ENCODE measurements at places on chromosomes 4 and X. TPM values are rescaled to one million over a fixed set of nuclear protein-coding genes. Genes with fewer than 3 reads are reported as not detected.
A peak's percentile ranks its signal among the peaks of the same experiment; 100 is the strongest.

- no peaks in the 10 kb centered on the region for H3K4me1 ChIP-seq
- DNase-seq, result no peak
- no peak overlapping the region for H3K4me3 ChIP-seq
- no peaks in the 10 kb centered on the region for H3K27me3 ChIP-seq
- no peaks in the 10 kb centered on the region for H3K36me3 ChIP-seq
- H3K27ac ChIP-seq, result no peak overlapping the region
Measured at GRCh38 chr4:97142893-97143292, 1000.4 kb downstream of the STPG2 start.

GRCh38 chr4:26862381-26862915 lies 1.8 kb downstream of the STIM2 start:
- H3K4me1 ChIP-seq, result peaks cover 53% of the 10 kb centered on the region
- H3K4me3 ChIP-seq, result peak overlapping the region; percentile 99
- H3K27ac ChIP-seq, result peak overlapping the region; percentile 97
- no peaks in the 10 kb centered on the region for H3K36me3 ChIP-seq

MAGED2 gene
- total RNA-seq, result 247 TPM

CFAP47 gene
- total RNA-seq, result 1.5 TPM

- no peak overlapping the region for H3K4me3 ChIP-seq
- DNase-seq, result no peak
- H3K36me3 ChIP-seq, result no peaks in the 10 kb centered on the region
- H3K27ac ChIP-seq, result no peak overlapping the region
- no peaks in the 10 kb centered on the region for H3K27me3 ChIP-seq
Measured at GRCh38 chr4:123390846-123391456, 5.6 kb upstream of the SPRY1 start.

- H3K36me3 ChIP-seq, result peaks cover 7% of the 10 kb centered on the region
- H3K27me3 ChIP-seq, result no peaks in the 10 kb centered on the region
- DNase-seq, result no peak
- no peak overlapping the region for H3K4me3 ChIP-seq
- no peak overlapping the region for H3K27ac ChIP-seq
- peaks cover 12% of the 10 kb centered on the region for H3K4me1 ChIP-seq
Measured at GRCh38 chrX:123990169-123990568, 28.7 kb downstream of the STAG2 start.

DNA sequence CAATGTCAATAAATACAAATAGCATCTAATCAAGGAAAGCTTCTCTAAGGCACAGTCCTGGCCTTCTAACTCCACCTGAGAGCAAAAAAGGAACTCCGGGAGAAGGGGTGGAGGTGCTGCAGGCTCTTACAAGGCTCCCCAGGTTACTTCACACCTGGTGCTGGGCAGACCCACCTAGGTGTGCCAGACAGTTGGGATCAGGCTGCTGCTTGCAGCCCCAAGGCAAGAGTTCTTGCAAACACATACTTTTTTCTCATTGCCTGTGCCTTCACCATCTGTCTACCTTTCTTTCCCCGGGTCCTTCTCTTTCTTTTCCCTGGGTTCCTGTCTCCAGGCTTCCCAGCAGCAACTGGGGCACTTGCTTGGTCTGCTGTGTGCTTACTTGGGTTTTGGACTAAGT lies 81.4 kb upstream of the STIM2 start:
- peaks cover 18% of the 10 kb centered on the region for H3K36me3 ChIP-seq
- H3K4me3 ChIP-seq, result no peak overlapping the region
- DNase-seq, result no peak
- H3K27me3 ChIP-seq, result no peaks in the 10 kb centered on the region
- H3K4me1 ChIP-seq, result no peaks in the 10 kb centered on the region

GRCh38 chr4:109648997-109649575 lies 54.2 kb downstream of the CASP6 start:
- H3K4me1 ChIP-seq, result no peaks in the 10 kb centered on the region
- H3K27ac ChIP-seq, result no peak overlapping the region
- H3K36me3 ChIP-seq, result no peaks in the 10 kb centered on the region
- DNase-seq, result no peak
- H3K27me3 ChIP-seq, result no peaks in the 10 kb centered on the region
- no peak overlapping the region for H3K4me3 ChIP-seq

- no peaks in the 10 kb centered on the region for H3K27me3 ChIP-seq
- no peak overlapping the region for H3K4me3 ChIP-seq
- no peak overlapping the region for H3K27ac ChIP-seq
- DNase-seq, result no peak
- H3K36me3 ChIP-seq, result no peaks in the 10 kb centered on the region
- no peaks in the 10 kb centered on the region for H3K4me1 ChIP-seq
Measured at GRCh38 chrX:568311-568710, 62.3 kb upstream of the SHOX start.

MAGEB1 gene
- not detected for total RNA-seq

MAGEC3 gene
- total RNA-seq, result 0.31 TPM

DNA sequence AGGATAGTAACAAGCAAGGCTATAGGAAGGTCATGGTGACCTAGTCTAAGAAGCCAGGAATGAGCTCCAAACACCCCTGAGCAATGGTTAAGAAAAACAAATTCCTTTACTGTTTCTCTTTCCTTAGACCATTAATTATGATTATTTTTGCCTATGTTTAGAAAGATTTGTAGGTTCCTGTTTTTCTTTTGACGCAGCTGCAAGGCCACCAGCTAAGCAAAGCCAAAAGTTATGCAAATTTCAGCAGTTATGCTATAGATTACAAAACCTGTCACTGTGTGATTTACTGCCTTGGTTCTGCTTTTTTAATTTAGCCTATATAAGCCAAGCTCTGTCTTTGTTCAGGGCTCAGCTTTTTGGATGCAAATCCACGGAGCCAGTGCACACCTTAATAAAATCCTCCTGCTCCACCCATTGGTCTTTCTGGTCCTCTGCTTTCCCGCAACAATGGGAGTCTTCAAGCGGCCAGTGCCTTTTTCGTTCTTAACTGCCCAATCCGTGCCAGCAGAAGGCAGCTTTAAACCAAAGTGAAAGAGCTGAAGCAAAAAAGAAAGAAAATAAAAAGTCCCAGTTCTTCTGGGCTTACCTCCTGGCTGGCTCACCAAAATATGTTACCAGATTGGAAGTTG lies 1.4 kb upstream of the CEP135 start:
- peaks cover 12% of the 10 kb centered on the region for H3K4me1 ChIP-seq
- peaks cover under 1% of the 10 kb centered on the region for H3K36me3 ChIP-seq
- no peaks in the 10 kb centered on the region for H3K27me3 ChIP-seq
- H3K4me3 ChIP-seq, result no peak overlapping the region

DYNLT3 gene
- 28.7 TPM for total RNA-seq

DNA sequence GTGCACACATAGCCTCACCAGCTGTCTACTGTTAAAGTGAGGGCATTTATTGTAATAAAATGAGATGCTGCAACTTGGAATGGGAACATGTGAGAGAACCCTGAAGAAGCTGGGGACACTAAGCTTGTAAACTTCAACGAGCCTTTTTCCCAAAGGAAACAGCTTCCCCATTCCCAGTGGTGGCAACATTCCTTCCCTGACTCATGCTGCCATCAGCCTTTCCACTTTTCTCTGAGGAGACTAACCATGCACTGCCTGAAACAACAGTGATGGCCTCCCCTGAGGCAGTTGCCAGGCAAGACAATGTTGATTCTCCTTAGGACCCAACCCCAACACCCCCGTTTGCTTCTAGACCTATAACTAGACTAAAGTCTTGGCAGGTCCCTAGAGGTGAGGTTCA lies 928.3 kb downstream of the GLUD2 start:
- H3K27ac ChIP-seq, result no peak overlapping the region
- H3K27me3 ChIP-seq, result no peaks in the 10 kb centered on the region
- no peaks in the 10 kb centered on the region for H3K4me1 ChIP-seq
- H3K36me3 ChIP-seq, result no peaks in the 10 kb centered on the region

DNA sequence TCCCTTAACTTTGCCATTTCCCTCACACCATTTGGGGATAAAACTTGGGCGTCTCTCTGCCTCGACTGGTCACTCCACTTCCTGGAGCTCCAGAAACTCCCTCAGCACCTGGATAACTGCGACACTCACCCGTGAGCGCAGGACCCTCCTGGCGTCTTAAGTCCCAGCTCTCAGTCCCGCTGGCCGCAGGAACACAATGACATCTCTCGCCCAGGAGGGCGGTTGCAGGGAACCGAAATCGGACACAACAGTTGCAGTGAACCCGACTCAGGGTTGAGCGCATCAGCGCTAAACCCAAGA lies 370.9 kb upstream of the SMIM31 start:
- H3K27ac ChIP-seq, result peak overlapping the region; percentile 81
- H3K36me3 ChIP-seq, result no peaks in the 10 kb centered on the region
- peak overlapping the region; percentile 77 for H3K4me3 ChIP-seq
- H3K27me3 ChIP-seq, result peaks cover 47% of the 10 kb centered on the region
- H3K4me1 ChIP-seq, result peaks cover 5% of the 10 kb centered on the region

- no peak overlapping the region for H3K27ac ChIP-seq
- H3K36me3 ChIP-seq, result no peaks in the 10 kb centered on the region
- DNase-seq, result no peak
- H3K27me3 ChIP-seq, result no peaks in the 10 kb centered on the region
- H3K4me1 ChIP-seq, result peaks cover 10% of the 10 kb centered on the region
Measured at GRCh38 chr4:74536557-74536956, 91.6 kb downstream of the AREG start.

SH3D19 gene
- total RNA-seq, result 38.4 TPM

ATP7A gene
- total RNA-seq, result 12.3 TPM

DNA sequence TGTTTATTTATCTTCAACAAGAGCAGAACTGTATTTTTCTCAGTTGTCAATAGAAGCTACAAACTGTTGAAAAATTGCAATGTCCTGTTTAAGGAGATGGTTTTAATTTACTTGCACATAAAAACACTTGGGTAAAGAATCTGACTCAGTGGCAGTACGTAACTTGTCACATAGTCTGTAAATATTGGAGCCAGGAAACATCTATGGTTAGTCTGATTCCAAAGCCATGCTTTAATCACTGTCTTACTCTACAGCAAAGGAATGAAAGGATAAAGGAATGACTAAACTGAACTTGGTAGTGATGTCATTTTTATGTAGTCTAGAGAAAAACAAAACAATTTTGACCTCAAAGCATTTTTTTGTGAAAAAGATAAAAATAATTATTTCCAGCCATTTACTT lies 537.2 kb downstream of the STIM2 start:
- H3K4me1 ChIP-seq, result no peaks in the 10 kb centered on the region
- no peak for DNase-seq
- H3K36me3 ChIP-seq, result no peaks in the 10 kb centered on the region
- H3K27ac ChIP-seq, result no peak overlapping the region

- no peak for DNase-seq
- no peaks in the 10 kb centered on the region for H3K27me3 ChIP-seq
- peaks cover 10% of the 10 kb centered on the region for H3K4me1 ChIP-seq
- H3K4me3 ChIP-seq, result no peak overlapping the region
- no peaks in the 10 kb centered on the region for H3K36me3 ChIP-seq
Measured at GRCh38 chr4:85728464-85728863, 253.5 kb downstream of the ARHGAP24 start.

DNA sequence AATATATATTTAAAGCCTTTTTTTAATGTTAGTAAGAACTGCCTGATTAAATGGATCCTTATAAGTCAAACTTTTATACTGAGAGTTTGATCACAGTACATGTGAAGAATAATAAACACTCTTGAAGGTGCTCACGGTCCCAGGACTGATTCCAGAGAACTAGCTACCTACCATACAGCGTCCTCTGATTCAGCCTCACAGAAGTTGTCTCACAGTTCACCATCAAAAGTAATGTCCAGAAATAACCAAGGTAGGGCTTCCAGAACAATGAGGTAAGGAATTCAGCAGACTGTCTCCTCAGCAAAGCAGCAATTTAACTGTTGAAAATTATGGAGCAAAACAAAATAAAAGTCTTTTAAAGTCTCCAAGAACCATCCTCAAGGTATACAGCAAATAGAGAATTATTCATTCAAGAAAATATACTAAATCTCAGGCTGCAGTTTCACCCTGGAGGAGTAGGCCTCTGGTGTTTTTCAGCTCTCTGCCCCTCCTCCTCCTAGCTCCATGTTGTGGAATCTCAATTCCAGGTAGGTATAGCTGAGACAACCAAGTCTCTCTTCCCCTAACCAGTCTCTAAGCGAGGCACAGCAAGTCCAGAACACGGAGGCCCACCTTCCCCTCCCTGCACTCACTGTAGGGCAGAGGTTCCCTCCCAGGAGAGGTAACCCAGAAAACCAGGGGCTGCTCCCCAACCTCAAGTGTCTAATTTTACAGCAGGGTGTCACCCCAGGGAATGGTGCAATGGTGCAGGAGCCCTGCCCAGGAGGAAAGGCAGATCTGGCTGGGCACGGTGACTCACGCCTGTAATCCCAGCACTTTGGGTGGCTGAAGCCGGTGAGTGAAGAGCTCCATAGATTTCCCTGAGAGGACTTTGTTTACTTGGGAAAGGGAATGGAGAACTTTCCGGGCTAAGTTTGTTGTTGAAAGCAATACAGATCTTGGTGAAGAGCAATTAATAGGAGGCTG lies 28.6 kb downstream of the FAM241A start:
- H3K27ac ChIP-seq, result no peak overlapping the region
- no peaks in the 10 kb centered on the region for H3K36me3 ChIP-seq
- H3K27me3 ChIP-seq, result no peaks in the 10 kb centered on the region
- DNase-seq, result no peak

DNA sequence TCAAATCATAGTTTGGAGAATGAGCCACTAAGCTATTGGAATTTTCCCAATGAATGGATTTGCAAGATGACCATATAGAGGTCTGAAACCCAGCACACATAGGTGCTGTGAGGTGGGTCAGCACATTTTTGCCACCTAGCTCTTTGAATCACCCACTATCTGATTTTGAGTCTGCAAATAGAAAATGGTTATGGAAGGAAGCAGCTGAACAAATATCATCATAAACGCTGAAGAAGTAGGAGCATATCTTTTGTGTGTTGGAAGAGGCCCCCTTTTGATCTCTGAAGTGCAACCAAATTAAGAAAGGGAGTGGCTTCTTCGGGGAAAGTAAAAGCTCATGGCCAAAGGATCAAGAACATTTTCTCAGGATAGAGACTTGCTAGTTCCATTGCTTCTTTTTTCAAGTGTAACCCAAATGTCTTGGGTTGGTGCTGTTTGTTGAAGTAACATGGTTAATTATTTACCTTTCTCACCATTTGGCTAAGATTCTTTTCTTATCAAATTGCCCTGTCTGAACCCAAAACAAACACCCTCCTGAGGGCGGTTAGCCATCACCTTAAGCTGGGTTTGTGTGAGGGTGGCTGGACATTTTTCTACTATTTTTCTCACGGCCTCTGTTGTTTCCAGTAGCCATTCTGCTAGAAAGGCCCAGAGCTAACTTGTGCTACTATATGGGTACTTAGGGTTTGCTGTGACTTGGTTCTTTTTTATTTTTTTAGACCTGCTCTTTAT lies 18.4 kb upstream of the SORBS2 start:
- DNase-seq, result no peak
- no peaks in the 10 kb centered on the region for H3K27me3 ChIP-seq
- H3K4me1 ChIP-seq, result peaks cover 37% of the 10 kb centered on the region
- peak overlapping the region; percentile 38 for H3K27ac ChIP-seq

GRCh38 chrX:130030826-130031225 lies 48.4 kb downstream of the BCORL1 start:
- no peak overlapping the region for H3K27ac ChIP-seq
- no peak for DNase-seq
- H3K4me3 ChIP-seq, result no peak overlapping the region

GRCh38 chrX:56812515-56813105 lies 83.6 kb downstream of the NBDY start:
- peak overlapping the region; percentile 68 for H3K27ac ChIP-seq
- no peaks in the 10 kb centered on the region for H3K27me3 ChIP-seq
- DNase-seq, result no peak

DDX3X gene
- 308 TPM for total RNA-seq

- H3K36me3 ChIP-seq, result no peaks in the 10 kb centered on the region
- H3K27ac ChIP-seq, result no peak overlapping the region
- no peaks in the 10 kb centered on the region for H3K27me3 ChIP-seq
- H3K4me3 ChIP-seq, result no peak overlapping the region
- H3K4me1 ChIP-seq, result peaks cover 6% of the 10 kb centered on the region
Measured at GRCh38 chr4:180106122-180106521, 2137.1 kb upstream of the TENM3 start.

All from progenitor cell of endocrine pancreas (in vitro differentiated cells).